ENCODE measurements at places on chromosomes 12 and 14.

DNA sequence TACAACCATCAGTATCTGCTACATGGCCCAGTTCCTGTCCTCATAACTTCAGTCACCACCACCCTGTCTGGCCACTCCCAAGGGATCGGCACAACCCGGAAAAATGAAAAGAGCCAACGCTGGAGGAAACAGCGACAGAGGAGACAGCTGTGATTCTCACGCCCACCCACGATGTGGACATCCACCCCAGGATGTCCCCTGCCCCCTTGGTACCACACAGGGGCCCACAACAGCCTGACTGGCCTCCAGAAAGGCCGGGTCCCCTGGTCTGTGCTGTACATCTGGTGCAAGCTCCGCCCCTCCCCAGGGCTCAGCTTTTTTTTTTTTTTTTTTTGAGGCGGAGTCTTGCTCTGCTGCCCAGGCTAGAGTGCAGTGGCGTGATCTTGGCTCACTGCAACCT lies 12.5 kb downstream of the RPS6KL1 start:
- no peak for DNase-seq

- DNase-seq: no peak
These were observed 371.8 kb downstream of the ZFP36L1 start for GRCh38 chr14:68421116-68421515.

GRCh38 chr12:122870867-122871664 lies 24.9 kb downstream of the VPS37B start:
- peak; percentile 74 for DNase-seq

DNA sequence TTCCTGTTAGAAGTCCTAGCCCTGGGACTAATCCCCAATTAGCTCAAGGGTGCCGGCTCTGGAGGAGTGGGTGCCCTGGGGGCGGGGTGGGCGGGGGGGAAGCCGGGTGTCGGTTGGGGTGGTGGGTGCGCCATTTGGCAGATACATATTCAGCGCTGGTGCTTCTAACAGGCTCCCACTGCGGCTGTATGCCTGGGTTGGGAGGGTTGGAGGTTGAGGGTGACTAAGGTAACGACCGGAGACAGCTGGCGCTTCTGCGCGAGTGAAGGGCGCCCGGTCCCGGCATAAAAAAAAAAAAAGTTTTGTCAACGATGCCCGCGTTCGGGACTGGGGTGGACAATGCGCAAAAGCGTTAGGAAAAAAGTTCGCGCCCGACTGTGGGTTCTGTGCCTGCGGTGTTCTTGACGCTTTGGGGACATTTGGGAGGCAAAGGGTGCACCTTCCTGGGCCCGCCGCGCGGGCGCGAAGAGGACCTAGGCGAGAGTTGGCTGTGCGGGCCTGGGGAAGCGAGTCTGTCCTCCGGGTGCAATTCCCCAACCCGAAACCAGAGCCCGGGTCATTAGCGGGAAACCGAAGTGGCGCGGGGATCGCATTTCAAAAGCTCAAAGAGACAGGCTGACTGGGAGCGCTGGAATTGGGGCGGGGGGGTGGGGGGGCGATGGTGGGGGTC lies 19.2 kb downstream of the TBX3 start:
- DNase-seq: no peak

GRCh38 chr14:69284170-69284569 lies 24.2 kb downstream of the GALNT16 start:
- DNase-seq: no peak

- DNase-seq: no peak
These were observed 181.6 kb downstream of the MSRB3 start for GRCh38 chr12:65460063-65460462.

DNA sequence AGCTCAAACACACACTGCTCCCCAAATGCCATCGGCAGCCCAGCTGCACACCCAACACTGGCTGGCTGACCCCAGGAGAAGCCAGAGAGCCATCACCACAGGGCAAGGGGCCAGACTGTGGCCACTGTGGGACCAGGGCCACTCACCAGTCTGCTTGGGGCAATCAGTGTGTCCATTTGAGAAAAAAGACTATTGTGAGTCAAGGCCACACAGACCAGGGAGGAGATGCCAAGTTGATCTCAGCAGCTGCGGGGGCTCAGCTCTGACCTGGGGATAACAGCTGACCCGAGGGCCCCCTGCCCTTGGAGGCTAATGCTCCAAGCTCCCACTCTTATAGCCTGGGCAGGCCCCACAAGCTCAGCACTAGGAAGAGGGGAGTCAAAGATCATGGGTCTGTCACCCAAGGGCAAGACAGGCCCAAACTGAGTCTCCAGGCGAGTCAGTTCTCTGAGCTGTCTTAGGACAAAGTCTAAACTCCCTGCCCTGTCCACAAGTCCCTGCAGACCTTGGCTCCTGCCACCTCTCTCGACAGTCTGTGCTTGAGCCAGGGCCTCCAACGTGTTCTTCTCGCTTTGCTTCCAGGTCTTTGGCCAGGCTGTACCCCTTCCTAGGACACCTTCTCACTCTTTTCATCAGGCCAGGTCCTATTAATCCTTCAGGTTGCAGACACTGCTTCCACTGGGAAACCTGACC lies 30.1 kb upstream of the PNMA1 start:
- DNase-seq: peak; percentile 79

DNA sequence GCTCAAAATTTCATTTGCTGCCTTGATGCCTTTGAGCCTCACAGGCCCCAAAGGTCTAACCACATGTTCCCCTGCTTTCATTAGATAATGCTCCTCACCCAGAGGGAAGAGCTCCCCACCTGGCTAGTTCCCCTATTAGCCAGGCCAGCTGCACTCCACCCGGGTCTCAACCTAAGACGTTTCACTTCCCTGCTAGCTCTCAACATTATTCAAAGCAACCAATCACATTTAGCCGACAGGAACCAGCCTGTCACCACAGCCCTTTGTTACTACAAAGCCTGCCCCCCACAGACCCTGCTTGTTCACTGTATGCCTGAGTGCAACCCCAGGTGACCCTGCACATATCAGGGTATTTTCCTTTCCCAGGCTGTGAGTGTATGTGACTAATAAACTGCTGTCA lies 78.6 kb downstream of the SLC15A5 start:
- no peak for DNase-seq

GRCh38 chr12:64907097-64907496 lies 82.7 kb downstream of the TBC1D30 start:
- DNase-seq: no peak

GRCh38 chr12:22656831-22657230 lies 31.9 kb downstream of the ETNK1 start:
- DNase-seq: no peak

DNA sequence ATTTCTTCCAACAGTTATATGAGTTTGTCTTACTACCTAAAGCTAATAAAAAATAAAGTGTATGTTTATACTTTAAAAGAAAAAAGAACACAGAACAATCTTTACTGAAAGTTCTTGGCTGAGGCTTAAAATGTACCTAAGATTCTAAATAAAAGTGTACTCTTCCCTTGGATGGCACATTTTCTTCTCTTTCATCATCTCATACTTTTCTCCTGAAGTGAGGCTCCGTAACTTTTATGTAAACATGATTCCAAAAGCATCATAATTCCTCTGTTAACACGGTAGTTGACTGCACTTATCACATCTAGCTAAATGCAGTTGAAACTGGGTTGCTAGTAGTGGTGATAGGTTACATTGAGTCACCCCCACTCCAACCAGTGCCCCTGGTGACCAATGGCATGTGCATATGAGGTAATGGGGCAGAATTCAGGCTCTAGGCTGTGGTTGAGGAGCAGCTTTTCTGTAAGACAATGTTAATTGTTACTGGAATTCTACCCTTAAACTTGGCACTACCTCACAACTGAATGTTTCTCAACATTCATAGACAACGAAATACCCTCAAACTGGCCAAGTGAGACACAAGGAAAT lies 38.4 kb downstream of the WASHC3 start:
- DNase-seq: no peak

DNA sequence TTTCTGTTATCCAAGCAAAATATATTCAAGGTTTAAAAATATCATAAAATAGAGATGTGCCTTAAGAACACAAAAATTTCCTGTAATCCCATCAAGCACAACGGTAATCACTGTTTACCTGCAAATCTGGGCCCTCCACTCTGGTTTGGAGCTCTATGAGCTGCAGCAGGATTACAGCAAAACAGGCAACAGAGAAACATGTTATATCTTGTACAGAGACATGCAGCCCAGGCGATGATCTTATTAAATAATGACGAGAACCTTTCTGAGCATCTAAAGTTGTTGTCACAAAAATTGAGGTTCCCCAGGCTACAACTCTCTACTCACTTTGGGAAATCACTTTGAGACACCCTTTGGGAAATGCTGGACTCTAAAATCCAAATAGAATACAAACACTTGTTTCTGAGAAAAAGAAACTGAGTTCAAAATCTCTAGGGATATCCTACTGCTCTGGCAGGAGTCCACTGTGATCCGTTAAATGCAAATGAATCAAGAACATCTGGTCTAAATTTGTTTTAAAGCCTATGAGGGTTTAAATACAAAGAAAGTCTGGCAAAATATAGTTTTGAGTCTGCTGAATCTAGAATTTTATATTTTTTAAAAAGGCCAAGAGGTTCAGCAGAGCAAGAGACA lies 36.3 kb downstream of the STON2 start:
- DNase-seq: no peak

- DNase-seq: no peak
These were observed 33.3 kb downstream of the ITPR2 start for GRCh38 chr12:26799741-26800140.

GRCh38 chr12:52181746-52182145 lies 10.1 kb downstream of the KRT80 start:
- DNase-seq: no peak

DNA sequence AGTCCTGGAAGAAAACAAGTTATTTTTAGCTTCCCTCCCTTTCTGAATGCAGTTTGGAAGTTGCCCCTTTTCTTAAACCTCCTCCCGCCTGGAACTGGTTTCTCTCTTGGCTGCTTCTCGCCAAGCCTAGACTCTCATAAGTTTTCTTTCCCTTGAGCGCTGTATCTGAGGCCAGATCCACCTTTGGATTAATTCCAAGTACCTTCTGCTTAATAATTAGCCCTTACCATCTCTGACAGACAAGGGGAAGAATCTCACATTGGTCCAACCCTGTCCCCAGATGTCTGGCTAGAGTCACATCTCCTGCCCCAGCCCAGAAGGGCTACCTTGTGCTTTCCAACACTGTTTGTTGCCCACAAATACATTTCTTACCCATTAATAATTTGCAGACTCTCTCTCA lies 161.8 kb upstream of the RGS6 start:
- no peak for DNase-seq

GRCh38 chr12:121297435-121297991 lies 1.0 kb upstream of the CAMKK2 start:
- peak; percentile 73 for DNase-seq

DNA sequence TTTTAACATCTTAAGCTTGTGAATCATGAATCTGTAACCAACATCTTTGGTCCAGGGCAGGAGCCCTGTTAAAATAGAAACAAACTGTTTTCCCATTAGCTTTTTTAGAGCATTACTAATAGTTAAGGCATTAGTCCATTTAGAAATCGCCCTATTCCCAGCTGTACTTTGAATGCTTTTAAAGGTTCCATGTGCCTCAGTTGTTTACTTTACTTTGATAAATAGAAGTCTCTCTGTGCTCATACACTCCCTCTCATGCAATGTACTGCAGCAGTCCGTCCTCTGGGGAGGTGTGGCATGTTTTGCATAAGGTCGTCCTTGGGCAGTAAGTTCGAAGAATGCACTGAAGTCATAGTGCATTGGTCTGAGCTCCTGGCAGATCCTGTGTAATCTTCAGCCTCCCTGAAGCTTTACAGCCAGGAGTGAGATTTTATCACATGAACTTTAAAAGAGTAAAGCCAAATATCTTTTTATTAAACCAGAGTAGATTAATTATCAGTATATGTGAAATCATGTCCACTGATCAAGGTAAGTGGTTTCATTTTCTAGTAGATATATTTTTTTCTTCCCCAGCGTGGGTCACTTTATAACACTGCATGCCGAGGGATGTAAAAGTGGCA lies 134.7 kb downstream of the FGD4 start:
- no peak for DNase-seq

DNA sequence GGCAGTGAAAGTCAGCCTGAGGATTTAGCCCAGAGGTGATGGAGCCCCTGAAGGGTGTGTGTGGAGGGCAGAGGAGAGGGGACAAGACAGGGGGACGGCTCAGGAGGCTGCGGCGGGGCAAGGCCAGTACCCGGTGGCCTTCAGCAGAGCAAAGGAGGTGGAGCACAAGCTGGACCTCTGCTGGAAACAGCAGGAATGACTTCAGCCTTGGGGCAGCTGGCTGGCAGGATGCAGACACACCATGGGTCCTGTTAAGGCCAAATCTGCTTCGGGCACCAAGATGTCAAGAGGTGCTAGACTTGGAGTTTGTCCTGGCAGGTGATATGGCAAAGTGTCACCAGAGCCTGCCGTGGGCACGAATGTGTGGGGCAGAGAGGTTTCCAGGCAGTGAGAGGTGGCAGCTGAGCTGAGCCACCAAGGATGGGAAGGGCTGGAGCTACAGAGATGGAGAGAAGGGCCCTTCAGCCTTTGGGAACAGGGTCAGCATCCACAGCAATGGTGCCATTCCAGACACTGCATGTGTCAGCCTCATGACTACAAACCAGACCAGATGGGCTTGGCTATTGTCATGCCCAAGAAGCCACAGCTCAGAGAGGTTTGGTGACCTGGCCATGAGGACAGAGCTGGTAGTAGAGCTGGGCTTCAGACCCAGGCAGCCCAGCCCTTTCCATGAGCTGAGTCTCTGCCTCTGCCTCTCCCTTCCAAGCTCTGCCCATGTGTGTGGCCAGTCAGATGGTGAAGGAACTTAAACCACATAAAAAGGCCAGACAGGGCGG lies 91.9 kb downstream of the LGMN start:
- no peak for DNase-seq

DNA sequence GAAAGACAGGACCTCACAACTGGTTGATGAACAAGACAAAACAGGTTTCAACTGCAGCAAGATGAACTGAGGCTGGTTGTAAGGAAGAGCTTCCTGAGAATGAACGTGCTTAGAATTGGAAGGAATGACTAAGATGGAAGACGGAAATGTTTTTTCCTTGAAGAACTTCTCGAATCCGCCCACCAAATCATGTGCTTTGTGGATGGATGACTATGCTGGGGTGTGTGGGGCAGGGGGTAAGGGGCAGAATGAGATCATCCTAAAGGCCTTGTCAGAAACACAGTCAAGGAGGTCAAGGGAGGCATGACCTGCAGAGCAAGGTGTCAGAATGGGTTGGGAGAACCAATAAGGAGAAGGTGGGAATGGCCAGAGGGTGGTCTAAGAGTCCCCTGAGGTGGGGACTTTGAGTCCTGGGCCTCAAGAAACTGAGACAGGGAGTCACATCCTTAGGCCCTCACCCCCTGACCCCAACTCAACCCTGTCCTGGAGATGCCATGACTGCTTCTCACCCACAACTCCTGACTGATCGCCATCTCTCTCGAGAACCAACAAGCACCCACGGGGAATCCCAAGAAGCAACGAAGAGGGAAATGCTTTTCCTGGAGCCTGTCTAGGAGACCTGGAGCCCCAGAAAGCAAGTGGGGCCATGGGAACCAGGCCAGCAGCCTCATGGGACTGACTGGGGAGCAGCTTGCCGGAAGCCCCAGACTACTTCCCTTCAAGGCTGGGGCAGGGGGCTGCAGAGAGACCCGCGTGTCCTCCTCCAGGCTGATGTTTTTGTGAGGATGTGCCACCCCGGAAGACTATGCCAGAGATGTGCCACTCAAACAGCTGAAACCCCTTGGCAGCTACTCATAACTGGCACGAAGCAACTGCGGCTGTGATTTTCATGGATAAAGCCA lies 84.0 kb downstream of the ACTN1 start:
- DNase-seq: no peak

- no peak for DNase-seq
These were observed 7.2 kb downstream of the HSP90AA1 start for GRCh38 chr14:102079700-102079979.

GRCh38 chr12:68613209-68613904 lies 2.7 kb downstream of the RAP1B start:
- no peak for DNase-seq

Data from spleen (tissue), 13 donors.